ENCODE measurements at places on chromosomes 5 and 9.

GRCh38 chr9:126109575-126109974, 217.1 kb upstream of the MVB12B start:
- DNase-seq: no peak

DNA sequence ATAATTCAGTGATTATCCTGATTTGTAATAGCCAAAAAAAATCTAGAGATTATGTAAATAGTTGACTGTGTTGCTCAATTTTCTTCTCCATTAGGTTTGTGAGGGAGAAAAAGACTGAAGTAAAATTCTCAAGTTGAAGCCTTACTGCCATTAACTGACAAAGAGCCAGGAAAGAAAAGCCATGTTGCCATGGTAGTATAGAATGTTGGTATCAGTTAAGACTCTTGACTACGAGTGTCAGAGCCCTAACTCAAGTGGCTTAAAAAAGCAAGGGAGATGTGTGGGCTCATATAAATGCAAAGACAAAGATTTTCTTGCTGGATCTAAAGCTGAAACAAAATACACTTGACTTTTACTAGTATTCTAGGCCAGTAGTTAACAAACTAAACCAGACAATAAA, 571.7 kb downstream of the KCTD16 start:
- DNase-seq: no peak

- DNase-seq: no peak
Measured at GRCh38 chr5:82749461-82749820, 327.8 kb downstream of the TMEM167A start.

- no peak for DNase-seq
Measured at GRCh38 chr5:155750101-155750500, 576.9 kb upstream of the SGCD start.
